ENCODE measurements at places on chromosomes 6 and 20. TPM values are rescaled to one million over a fixed set of nuclear protein-coding genes. Genes with fewer than 3 reads are reported as not detected.

The ZC3H12D gene
- total RNA-seq: 0.40 TPM

DNA sequence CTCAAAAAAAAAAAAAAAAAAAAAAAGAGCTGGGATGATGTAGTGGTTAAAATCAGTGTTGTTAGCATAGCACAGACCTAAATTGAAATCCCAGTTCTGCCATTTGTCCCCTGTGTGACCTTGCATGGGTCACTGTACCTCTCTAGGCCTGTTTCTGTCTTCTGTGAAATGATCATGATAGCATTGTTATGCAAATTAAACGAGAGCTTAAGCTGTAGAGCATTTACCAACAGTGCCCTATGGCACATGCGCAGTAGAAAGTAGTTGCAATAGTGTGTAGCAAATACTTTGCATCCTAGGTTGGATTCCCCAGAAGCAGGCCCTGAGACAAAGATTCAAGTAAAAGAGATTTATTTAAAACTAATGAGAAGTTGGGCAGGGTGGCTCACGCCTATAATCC, 7.3 kb downstream of the PSORS1C2 start:
- DNase-seq: no peak

The BPIFB6 gene
- not detected for total RNA-seq

The GRM1 gene
- total RNA-seq: 0.07 TPM

The DTD1 gene
- 35.6 TPM for total RNA-seq

GRCh38 chr6:125766641-125767040, 17.2 kb downstream of the HEY2 start:
- DNase-seq: no peak

GRCh38 chr6:84788689-84789088, 24.3 kb upstream of the TBX18 start:
- DNase-seq: no peak

The ARMH2 gene
- total RNA-seq: not detected

- DNase-seq: no peak
Observed at GRCh38 chr20:63642527-63643247, 10.5 kb downstream of the STMN3 start.

GRCh38 chr20:45892049-45892825, 1.1 kb downstream of the CTSA start:
- DNase-seq: no peak

The PTCHD4 gene
- total RNA-seq: 3.3 TPM

- DNase-seq: no peak
Observed at GRCh38 chr20:20993372-20993771, 112.8 kb downstream of the LINC00237 start.

The SGK2 gene
- total RNA-seq: 2.4 TPM

DNA sequence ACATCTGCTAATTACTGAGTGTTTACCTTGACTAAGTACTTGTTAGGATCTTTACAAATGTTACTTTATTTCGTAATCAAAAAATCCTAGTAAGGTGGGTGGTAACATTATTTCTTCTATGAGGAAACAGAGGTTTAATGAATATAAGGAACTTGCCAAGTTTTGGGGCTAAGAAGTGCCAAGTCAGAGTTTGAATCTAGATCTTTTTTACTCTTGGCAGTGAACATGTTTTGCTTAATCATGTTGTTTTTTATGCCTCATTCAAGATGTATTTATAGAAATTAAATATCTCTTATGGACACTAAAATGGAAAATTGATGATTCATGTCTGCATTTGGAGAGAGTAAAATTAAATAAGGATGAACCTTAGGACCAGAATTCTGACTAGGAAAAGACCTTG, 393.7 kb downstream of the UTRN start:
- no peak for DNase-seq

DNA sequence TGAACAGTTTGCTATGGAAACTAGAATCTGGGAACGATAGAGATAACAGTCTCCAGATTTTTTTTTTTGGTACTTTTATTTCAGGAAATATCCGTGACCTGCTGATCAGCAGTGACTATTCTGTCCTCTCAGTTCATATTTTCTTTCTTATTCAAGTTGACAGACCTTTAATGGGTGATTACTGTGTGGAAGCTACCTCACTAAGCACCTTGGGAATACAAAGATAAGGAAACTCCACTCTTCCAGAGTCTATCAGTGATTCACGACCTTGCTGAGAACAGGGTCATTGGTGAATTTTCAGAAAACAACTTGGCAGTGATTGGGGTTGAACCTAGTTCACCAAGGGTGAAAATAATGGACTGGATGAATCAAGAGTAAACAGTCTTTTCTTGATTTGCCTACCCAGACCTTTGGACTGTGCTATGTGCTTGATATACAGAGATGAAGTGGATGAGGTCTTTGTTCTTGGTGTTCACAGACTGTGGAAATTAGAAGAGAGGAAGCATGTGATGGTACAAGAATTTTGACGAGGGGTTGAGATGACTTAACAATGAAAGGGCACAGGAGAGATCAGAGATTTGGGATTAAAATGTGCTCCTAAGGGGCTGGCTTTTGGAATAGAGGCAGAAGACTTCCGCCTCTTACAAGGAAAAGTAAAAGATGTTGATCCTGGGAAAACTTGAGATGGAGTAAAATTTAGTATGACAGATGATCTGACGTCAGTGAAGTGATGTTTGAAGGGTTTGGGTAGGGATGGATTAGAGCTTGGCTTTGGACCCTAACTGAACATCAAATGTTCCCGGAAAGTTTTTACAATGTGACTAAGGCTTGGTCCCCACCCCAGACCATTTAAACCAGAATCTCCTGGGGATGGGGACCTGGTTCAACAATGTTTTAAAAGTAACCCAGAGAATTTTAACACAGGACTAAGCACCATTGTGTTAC, 1.2 kb downstream of the KAT14 start:
- DNase-seq: no peak

The GATA5 gene
- not detected for total RNA-seq

The ATAT1 gene
- 10.1 TPM for total RNA-seq

DNA sequence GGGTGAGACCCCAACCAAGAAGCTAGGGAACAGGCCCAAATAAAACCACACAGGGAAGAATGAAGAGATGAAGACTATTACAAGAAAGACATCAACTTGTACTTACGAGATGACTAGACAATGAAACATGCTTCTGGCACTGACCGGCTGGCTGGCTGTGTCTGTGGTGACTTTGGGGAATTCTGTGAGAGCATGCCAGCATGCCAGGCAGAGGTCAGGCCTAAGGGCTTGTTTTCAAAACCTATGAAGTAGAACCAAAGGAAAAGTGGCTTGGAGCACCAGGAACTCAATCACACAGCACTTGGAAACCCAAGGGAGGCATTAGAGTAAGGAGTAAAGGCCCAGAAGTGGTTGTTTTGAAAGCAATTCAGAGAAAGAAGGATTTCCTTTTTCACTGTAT, 28.4 kb upstream of the GSTA3 start:
- no peak for DNase-seq

GRCh38 chr20:13784271-13784892, 337 bp downstream of the ESF1 start:
- no peak for DNase-seq

DNA sequence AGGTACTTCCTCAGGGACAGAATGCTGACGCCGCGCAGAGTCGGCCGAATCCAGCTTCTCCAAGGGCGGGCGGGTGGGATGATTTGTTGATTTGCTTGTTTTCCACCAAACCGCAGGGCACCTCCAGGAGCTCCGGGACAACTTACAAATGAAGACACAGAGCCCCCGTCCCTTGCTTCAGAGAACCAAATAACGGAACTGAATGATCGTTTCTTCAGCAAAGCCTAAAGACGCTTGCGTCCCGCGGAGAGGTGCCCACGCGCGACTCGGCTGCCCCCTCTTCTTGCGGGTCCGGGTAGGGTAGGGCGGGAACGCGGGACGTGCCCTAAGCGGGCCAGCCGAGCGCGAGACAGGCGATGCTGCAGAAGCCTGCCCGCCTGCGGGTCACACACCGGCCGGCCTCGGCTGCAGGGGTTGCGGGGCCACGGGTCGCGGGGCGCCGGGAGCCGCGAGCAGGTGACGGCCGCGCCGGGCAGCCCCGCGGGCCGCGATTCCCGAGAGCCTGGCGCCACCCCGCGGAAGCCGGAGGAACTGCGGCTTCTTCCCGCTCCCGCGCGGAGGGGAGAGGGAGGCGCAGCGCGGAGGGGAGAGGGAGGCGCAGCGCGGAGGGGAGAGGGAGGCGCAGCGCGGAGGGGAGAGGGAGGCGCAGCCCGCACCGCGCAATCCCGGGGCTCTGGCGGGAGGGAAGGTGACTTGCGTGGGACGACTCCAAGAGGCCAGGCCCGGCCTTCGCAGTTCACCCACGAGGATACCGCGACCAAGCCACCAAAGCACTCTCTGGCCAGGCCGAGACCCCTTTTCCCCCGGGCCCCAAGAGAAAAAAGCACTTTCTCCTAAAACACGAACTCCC, 7.7 kb upstream of the FOXF2 start:
- DNase-seq: no peak

- DNase-seq: no peak
Observed at GRCh38 chr6:99743647-99744046, 137.0 kb downstream of the PRDM13 start.

DNA sequence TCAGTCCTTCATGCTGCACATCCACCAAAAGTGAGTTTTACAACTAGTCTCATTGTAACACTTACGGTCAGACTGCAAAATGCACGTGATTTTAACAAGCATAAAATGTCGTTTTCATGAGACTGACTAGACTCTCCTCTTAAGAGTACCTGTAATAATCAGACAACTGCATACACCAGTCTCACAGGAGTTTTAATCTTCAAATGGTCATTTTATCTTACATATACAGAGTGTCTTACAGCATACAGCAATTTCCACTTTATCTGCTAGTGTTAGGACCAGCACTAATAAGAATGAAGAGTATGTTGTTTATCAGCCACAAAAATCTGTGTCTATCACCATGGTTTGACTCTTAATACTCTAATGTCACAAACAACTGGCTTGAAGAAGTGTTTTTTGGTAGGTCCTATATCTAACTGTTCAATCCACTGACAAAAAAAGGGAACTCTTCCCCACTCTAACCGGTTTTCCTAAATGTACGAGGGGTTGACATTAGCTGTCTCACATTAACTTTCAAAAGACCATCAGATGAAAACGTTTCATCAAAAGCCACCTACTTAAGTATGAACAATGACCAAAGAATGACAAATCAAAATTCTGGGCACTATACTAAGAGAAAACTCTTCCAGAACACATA, 1.5 kb upstream of the ASF1A start:
- no peak for DNase-seq

- no peak for DNase-seq
Observed at GRCh38 chr6:146990821-146991798, 213.1 kb upstream of the STXBP5 start.

- no peak for DNase-seq
Observed at GRCh38 chr20:45372241-45372640, 5.9 kb downstream of the TP53TG5 start.

The HLA-DOB gene
- total RNA-seq: 0.28 TPM

DNA sequence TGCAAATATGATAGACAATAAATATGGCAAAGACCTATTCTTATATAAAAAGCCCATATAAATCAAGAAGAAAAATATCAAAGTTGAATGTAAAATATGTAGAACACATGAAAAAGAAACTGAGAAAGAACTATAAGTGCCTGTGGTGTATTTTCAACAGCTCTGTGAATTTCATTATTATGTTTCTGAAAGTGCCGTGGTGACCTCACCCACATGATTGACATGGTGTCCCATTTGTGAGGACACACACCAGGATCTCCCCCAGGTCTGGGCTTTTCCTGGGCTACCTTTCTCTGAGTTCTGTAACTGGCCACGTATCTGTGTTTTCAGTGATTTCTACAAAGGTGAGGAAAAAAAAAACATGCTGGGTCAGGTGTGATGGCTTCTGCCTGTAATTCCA, 86.7 kb downstream of the BMP6 start:
- DNase-seq: no peak

GRCh38 chr20:884983-885952, 30.9 kb downstream of the ANGPT4 start:
- no peak for DNase-seq

GRCh38 chr6:151024597-151024996, 159.1 kb downstream of the MTHFD1L start:
- DNase-seq: no peak

DNA sequence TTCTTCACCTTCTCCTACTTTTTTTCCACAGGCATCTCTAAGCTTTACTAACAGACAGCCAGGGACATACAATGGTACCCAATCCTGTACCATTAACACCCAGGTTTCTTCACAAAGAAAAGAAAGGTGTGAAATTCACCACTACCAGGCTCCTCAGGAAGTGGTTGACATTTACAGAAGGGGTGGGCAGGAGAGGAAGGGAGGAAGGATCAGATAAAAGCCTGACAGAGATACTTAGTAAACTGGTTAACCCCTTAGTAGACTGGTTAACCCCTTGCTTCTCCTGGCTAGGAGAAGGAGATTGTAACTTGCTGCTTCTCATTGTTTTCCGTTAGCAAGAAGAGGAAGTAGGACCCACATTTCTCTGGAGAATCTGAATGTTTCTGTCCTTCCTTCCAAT, 7.2 kb downstream of the SAMD3 start:
- no peak for DNase-seq

GRCh38 chr20:19992996-19993908, 23.9 kb upstream of the NAA20 start:
- DNase-seq: no peak

The TMEM170B gene
- 10.8 TPM for total RNA-seq

DNA sequence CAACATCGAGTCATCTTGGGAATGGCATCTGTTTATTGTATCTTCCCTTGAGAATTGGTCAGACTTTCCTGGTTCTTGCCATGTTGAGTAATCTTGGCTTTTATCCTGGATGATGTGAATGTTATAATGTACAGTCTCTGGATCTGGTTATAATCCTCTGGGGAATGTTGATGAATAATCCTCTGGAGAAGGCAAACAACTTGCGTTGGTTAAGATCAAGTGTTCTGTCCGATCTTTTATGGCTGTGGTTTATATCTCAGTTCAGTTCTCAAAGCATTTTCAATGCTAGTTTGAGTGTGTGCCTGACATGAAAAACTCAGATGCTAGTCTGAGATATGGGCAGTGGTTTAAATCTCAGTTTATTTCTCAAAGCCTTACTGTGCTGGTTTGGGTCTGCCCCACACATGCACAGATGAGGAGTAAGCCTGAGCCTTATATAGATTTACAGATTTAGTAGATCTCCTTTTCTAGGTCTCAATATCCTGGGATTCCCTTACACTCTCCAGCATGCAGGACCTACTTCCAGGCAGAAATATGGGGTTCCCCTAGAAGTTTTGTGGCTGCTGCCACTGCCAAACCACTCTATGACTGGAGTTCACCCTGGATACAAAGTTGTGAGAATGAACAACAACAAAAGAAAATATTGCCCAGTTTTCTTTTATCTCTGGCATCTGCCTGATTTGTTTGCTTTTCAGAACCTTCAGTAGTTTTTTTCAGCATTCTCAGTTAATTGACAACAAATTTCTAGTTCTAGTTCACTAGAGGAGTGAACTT, 191.8 kb upstream of the MAN1A1 start:
- DNase-seq: no peak

All from uterus (tissue), 4 donors.